ENCODE measurements at places on chromosomes 5 and 9.
A peak's percentile ranks its signal among the peaks of the same experiment; 100 is the strongest.

GRCh38 chr5:647311-647710 lies 35.2 kb downstream of the CEP72 start:
- DNase-seq, result no peak

GRCh38 chr9:128923493-128923883 lies 2.7 kb downstream of the PHYHD1 start:
- no peak for DNase-seq

GRCh38 chr5:159849437-159850083 lies 66.7 kb upstream of the ADRA1B start:
- peak; percentile 79 for DNase-seq

- no peak for DNase-seq
Measured at GRCh38 chr9:23431459-23431858, 394.6 kb downstream of the ELAVL2 start.

GRCh38 chr5:143390941-143391340 lies 12.5 kb downstream of the NR3C1 start:
- DNase-seq, result peak; percentile 26

- no peak for DNase-seq
Measured at GRCh38 chr9:122113574-122113973, 20.5 kb upstream of the TTLL11 start.

DNA sequence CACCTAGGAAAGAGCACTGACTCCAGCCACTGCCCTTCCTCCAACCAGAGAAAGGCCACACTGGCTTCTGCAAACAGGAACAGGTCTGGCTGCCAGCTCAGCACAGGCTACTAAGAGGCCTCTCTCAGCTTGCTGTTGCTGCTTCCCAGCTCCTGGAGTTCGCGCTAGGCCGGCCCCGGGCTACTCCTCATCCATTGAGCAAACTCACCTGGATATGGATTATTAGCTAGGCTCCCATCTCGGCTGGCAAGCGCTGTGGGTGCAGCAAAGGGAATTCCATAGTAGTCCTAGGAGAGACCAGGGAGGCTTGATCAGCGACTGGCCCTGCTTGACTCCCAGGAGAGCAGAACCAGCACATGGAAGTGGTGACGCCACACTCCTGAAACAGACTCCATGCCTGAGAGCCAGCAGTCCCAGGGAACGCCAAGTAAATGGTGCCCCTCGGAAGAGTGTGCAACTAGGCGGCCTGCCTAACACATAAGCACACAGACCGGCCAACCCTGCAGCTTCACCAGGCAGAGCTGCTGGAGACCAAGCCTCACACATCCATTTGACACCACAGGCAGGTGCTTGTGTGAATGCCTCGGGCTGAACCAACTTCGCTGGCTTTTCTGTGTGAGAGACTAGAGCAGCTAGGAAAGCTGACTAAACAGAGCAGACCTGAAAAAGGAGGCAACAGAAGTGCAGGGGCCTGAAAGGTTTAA lies 107.2 kb downstream of the UBE2R2 start:
- no peak for DNase-seq

GRCh38 chr5:90248640-90249039 lies 160.9 kb downstream of the CETN3 start:
- DNase-seq, result no peak

DNA sequence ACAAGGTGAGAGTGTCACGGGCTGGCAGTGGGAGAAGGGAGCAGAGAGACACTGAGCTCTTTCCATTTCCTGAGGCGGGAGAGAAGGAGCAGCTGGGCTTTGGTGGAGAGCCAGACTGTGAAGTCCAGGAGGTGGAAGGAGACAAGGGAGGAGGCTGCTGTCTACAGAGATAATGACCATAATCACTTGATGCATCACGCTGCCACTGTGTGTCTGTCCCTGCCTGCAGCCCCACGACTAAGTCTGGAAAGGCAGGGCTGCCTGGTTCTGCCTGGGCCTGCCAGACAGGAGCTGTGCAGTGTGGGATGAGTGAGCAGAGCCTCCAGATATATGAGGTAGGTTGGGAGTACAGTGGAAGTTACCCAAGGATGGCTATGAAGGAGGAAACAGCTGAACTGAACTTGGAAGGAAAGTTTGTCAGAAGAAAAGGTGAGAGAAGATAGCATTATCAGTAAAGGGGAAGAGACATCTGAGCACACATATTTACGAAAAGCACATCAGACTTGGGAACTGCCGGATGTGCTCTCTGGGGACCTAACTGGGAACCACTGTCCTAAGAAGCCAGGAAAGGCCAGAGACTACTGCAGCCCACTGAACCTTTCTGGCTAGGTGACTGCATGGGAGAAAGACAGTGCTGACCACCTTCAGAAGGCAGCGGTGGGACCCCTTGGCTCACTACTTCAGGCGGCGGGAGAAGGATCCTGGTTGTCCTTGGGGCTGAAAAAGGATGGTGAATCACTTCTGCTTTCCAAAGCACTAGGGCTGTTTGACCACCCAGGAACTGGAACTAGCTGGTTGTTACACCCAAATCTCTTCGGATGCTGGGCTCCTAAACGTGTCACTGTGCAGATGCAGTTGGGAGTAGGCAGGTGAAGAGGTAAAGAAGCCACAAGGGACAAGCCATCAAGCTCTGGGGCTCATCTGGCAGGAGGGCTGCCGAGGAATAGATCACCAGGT lies 12.8 kb upstream of the DDX41 start:
- DNase-seq, result no peak

DNA sequence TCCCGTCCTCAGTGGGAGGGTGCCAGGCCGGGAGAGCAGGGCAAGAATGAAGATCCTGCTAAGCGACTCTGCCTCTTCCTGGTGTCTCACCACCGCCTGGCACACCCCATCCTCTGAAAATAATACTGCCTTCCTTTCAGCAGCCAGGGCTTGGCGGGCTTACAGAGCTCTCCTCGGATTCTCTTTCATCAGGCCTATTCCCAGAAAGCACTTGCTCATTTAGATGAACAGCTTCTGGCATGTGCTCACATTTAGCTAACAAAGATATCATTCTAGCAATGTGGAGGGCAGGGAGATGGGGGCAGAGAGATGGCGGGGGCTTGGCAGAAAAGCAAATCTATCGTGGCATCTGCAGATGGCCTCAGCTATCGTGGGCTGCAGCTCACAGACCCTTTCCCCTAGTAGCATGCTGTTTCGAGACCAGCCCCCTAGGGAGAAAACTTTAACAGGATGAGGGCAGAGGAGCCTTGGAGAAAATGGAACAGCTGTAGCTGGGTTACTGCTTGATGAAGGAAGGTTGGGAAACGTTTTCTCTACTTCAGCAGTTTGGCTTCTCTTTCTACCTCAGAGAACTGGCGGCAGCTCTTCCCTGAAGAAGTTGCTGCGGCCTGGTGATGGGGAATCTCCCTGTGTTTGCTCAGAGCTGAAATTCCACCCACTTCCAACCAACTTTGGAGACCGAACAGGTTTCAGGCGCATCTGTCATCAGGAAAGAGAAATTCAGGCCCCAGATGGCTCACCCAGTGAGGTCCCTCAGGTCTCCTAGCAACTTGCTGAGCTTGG lies 102.1 kb downstream of the TMEM174 start:
- peak; percentile 32 for DNase-seq

DNA sequence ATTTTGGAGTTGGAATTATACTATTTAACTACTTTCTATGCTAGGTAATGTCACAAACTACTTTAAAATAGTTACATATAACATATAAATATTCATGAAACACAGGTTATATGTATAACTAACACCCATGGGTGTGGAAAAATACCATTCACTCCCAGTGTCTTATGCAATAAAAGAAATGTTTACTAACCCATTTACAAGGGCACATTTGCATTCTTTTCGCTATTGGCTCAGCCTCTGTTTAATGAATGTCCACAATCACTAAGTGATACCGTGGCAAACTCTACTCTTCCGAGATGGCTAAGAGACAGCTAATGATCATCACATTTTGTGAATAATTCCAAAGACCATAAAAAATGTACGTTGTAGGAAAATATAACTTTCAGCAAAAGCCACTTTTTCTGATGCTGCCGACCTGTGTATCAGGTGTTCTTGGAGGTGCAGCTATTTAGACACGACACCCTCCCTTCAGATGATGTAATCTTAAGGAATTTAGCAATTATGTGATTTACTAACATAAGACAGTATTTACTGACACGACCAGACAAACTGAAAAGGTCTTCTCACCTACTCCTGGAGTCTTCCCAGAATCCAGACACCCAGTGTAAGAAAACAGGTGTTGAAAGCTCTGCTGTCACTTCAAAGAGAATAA lies 121.7 kb upstream of the FAM120A start:
- no peak for DNase-seq

DNA sequence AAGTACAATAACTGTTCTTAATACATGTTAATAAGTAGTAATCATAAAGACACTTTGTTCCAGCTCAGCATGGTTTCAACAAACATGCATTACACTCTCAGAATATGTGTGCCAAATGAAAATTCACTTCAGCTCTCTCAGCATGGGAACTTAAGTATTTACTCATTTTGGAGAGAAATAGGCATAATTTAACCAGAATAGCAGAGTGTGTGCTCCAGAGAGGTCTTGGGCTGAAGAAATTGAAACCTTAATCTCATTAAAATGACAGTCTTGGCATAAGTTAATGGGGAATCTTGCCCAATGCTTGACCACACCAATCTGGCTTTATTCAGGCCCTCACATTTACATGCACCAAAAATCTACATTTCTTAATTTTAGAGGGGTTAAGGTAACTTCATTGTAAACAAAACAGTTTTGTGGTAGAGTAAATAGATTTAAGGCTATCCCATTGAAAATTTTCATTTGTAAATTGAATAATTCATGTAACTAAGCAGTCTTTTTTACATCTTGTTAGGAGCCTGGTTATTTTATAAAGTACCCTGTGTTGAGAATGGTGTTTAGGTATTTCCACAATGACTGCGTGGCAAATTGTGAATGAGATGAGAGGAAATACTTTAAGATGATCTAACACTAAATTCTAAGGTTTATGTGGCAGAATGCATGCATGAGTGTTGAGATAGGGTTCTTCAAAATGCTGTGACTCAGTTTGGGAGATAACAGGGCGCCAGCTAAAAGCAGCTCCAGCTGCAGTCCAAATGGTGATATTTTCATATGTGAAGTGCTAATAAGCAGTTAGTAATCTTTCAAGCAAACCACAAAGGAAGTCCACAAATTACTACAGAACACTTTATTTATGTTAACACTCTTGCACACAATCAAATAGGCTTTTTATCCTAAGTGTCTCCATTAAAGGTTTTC lies 11.3 kb upstream of the LOX start:
- DNase-seq, result peak; percentile 93

- peak; percentile 16 for DNase-seq
Measured at GRCh38 chr5:52743970-52744369, 43.7 kb upstream of the ITGA1 start.

GRCh38 chr5:35370871-35371270 lies 140.6 kb upstream of the PRLR start:
- no peak for DNase-seq

DNA sequence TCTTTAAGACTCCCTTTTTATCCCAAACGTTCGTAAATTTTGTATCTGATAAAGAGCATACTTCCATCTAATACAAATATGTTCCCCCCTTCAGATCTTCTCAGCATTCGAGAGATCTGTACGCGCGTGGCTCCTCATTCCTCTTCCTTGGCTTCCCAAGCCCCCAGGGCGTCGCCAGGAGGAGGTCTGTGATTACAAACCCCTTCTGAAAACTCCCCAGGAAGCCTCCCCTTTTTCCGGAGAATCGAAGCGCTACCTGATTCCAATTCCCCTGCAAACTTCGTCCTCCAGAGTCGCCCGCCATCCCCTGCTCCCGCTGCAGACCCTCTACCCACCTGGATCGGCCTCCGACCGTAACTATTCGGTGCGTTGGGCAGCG lies 19.9 kb downstream of the CDKN2A start:
- DNase-seq, result no peak

- no peak for DNase-seq
Measured at GRCh38 chr9:84655447-84655846, 14.1 kb upstream of the NTRK2 start.

- DNase-seq, result no peak
Measured at GRCh38 chr5:141250576-141250975, 5.4 kb downstream of the PCDHB15 start.

- DNase-seq, result peak; percentile 37
Measured at GRCh38 chr5:14441641-14442040, 140.0 kb upstream of the OTULINL start.

DNA sequence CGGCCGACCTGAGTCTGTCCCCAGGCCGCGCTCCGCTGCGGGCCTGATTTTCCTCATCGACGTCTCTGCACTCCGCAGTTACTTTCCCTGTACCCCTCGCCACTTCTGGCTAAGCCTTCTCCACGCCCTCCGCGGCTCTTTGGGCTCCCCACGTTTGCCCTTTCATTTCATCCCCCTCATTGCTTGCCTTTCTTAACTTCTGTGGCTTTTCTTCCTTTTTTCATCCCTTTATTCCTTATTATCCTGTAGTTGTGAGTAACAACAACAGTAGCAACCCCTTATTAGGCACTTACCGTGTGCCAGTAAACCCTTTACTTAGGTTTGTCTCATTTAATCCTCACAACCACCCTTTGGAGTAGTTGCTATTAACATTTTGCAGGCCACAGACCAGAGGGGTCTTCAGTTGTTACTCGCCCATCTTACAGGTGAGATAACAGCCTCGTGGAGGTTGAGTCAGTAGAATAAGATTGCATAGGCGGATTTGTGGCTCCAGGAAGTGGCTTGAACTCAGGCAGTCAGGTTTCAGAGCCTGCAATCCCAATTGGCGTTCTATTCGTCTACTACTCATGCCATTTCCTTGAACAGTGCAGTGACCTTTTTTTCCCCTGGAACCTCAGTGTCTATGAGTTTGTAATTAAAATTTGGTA lies 724 bp downstream of the TCERG1 start:
- peak; percentile 33 for DNase-seq

DNA sequence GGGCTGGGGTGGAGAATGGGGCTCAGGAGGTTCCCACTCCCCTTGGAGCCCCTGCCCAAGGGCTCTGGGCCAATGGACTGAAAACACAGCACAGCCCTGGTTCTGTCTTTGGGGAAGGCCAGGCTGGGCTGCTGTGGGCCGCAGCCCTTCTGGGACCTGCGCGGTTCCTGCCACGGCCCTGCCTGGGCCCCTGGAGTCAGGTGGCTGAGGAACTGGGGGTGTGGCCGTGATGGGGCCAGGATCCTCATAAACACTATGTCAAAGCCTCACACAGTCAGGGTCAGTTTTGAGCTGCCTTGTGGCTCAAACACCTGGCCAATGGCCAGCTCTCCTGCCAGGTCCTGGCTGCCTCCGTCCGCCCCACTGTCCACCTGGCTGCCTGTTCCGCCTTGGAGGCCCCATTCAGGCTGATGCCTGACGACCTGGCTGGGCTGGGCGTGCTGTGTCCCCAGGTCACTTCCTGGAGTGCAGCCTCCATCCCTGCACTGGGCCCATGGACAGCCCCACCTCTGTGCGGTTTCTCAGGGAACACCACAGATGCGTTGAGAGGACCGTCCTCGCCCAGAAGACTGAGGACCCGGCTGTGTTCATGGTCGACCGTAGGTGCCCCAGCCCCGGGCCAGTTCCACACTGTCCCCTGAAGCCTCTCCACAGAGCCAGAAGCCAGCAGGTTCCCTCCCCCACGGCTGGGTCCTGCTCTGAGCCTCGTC lies 27.5 kb downstream of the PAEP start:
- DNase-seq, result no peak

- DNase-seq, result no peak
Measured at GRCh38 chr5:1185629-1186350, 15.6 kb upstream of the SLC6A19 start.

GRCh38 chr9:72037571-72037970 lies 22.8 kb downstream of the C9orf57 start:
- DNase-seq, result no peak
